ENCODE measurements at places on chromosomes 2 and 18.

DNA sequence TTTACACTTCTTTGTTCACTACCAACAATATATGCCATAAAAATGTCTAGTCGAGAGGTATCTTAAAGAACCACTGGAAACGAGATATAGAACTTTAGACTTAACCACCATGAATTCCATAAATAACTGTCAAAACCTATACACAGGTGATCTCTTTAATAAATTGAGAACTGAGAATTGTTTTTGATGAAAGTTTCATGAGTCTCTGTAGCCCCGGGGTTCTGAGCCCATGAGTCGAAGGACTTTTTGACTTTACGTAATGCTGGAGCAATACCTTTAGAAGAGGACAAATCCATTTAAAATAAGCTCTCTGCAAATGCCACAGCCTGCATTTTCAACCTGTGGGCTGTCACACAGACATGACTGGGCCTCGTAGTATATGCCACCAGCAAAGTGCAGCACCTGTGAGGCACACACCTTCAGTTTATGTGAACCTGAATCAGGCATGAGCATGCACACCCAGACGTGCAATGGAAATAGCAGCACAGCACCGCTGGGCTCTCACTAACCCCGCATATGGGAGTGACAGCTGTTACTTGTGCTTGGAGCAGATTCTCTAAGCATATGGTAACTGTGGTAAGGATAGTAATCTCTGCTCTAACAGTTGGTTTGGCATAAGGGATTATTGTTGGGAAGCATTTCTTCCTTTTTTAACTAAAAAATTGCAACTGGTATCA lies 383.2 kb downstream of the SOCS6 start:
- DNase-seq, result no peak

GRCh38 chr18:10792181-10792580 lies 266.4 kb downstream of the NAPG start:
- DNase-seq, result no peak

GRCh38 chr18:2425426-2426317 lies 145.6 kb downstream of the METTL4 start:
- peak; percentile 23 for DNase-seq

- no peak for DNase-seq
Observed at GRCh38 chr2:214255046-214255445, 155.8 kb upstream of the VWC2L start.

DNA sequence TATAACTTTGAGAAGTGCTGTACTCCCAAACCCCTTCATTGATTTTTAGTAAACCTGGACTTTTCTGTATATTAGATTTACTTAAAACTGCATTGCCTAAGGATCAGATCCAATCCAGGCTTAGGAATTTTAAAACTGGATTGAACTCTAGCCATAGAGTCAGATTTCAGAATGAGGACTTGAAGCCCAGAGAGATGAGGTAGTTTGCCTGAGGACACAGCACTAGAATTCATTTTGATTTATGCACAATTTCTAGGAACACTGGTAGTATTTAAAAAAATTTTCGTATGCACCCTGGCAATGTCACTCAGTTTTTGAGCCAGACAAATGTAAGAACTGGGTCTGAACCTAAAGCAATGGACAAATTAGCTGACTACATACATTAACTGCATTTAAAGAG lies 144.9 kb downstream of the KCTD1 start:
- DNase-seq, result no peak

GRCh38 chr2:121884511-121884921 lies 129.1 kb downstream of the TSN start:
- no peak for DNase-seq

GRCh38 chr2:205728366-205728765 lies 46.1 kb downstream of the NRP2 start:
- DNase-seq, result no peak

- peak; percentile 64 for DNase-seq
Observed at GRCh38 chr2:240232961-240233884, 92.8 kb upstream of the OTOS start.

GRCh38 chr2:238125127-238125885 lies 13.2 kb upstream of the KLHL30 start:
- no peak for DNase-seq

DNA sequence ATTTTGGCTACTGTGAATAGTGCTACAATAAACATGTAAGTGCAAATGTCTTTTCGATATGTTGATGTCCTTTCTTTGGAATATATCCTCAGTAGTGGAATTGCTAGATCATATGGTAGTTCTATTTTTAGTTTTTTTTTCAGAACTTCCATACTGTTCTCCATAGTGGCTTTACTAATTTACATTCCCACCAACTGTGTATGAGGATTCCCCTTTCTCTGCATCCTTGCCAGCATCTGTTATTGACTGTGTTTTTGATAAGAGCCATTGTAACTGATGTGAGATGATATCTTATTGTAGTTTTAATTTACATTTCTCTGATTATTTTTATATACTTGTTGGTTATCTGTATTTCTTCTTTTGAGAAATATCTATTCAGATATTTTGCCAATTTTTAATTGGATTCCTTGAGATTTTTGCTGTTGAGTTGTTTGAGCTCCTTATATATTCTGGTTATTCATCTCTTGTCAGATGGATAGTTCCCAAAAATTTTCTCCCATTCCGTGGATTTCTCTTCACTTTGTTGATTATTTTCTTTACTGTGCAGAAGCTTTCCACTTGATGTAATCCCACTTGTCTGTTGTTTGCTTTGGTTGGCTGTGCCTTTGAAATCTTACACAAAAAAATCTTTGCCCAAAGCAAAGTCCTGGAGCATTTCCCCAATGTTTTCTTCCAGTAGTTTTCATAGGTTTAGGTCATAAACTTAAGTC lies 532.3 kb downstream of the PID1 start:
- no peak for DNase-seq

DNA sequence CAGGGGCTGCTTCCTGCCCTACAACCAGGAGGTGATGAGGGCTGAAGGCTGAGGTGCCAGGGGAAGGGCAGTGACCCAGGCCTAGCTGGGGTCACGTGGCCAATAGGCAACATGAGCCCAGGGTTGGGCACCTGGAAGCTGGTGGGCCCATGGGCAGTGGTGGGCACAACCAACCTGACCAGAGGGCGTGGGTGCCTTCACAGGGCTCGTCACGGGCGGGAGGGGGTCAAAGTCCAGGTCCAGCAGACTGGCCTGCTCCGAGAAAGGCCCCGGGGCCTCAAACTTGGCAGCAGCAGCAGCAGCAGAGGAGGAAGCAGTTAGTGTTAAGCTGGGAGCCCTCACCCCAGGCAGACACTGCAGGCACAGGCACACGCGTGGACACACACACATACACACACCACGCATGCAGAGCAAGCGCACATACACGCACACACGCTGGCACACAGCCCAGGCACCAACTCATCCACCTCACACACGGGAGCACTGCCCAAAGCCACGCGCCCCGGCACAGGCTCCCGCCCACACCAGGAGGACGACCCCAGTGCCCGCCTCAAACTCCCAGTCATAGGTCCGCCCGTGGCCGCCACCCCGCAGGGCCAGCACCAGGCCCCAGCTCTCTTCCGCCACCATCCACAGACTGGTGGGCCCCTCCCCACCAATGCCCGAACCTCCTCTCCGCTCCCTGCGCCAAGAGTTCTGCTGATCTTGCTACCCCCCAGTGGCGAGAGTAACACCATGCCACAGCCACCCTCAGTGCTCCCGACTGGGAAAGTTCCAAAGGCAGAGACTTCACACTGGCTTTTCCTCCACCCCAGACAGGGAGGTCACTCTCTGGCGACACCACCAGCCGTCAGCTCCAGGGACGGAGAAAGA lies 53.0 kb downstream of the BIN1 start:
- no peak for DNase-seq

DNA sequence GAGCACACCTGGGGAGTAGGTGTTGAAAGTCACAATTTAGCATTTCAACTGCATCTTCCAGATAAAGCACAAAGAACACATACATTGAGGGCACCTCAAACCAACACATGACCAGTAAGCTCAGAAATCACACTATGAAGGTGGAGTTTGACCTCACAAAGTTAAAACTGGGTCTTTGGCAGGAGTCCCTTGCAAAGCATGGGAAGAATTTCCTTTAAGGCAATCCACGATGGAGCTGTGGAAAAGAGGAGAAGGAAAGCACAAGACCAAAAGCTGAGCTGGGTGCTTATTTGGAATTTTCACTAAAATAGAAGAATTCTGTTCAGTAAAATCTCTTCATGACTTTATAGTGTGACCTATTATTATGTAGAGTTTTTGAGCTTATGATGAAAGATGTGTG lies 212.9 kb upstream of the APCDD1 start:
- DNase-seq, result no peak

DNA sequence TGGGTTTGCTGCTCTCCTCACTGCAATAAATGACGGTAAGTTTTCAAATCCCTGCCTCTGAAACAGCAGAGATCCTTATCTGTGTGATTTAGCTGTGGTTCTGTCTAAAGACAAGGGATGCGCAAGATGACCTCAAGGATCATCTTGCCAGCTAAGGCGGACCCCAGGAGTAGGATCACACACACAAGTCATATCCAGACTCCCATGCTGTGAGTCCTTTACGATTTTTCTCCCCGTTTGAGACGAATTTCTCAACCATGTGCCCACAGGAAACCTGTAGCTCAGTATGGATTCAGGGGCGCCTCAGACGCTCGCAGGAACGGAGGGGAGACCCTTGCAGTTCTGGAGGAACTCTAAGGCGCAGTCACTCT lies 11.1 kb upstream of the DCTN1 start:
- DNase-seq, result no peak

- peak; percentile 71 for DNase-seq
Observed at GRCh38 chr2:130336877-130337734, 5.6 kb upstream of the IMP4 start.

GRCh38 chr2:39604866-39605265 lies 60.9 kb upstream of the TMEM178A start:
- no peak for DNase-seq

DNA sequence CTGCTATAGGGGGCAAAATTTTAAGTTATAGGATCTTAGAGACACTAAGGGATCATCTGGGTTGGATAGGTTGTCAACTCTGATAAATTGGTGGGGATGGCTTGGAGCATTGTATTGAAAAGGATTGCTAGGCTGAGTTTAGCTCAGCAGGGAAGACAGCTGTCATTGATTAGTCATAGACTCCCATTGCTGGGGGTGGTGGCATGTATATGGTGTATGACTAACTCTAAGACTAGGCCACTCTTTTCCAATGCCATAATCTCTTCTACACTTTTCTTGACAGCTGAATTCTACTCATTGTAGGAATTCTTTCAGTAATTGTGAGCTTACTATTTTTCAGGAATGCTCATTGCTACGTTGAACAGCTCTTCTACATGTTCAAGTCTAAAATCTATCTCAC lies 81.3 kb upstream of the PELI1 start:
- no peak for DNase-seq

DNA sequence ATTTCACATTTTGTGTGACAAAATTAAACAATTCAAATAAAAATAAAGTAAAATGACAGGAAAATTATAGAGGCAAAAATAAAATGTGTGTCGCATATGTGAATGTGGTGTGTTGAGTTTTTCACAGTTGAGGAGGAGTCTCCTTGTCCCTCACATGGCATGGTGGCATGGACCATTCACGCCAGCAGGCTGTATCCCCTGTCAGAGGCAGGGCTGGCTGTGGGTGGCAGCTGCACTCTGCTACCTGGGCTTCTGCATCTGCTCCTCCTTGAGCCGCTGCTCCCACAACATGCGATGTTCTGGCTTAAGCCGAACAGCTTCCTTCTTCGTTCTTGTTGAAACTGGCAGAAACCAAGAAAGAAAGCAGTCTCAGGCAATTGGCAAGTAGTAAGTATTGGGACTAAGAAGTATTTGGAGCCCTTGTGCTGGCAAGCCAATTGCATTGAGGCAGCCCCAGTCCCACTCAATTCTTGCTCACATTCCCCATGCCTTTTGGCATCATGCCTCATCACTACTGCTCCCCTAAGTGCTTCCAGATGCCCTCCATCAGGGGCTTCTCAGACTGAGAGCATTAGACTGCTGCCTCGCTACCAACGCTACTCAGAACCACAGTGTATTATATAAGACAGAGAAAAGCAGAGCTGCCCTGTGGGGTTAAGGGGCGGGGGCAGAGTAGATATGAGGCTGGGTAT lies 177.9 kb upstream of the NABP1 start:
- DNase-seq, result peak; percentile 89

GRCh38 chr2:201149064-201149820 lies 33.3 kb downstream of the CFLAR start:
- DNase-seq, result peak; percentile 82

DNA sequence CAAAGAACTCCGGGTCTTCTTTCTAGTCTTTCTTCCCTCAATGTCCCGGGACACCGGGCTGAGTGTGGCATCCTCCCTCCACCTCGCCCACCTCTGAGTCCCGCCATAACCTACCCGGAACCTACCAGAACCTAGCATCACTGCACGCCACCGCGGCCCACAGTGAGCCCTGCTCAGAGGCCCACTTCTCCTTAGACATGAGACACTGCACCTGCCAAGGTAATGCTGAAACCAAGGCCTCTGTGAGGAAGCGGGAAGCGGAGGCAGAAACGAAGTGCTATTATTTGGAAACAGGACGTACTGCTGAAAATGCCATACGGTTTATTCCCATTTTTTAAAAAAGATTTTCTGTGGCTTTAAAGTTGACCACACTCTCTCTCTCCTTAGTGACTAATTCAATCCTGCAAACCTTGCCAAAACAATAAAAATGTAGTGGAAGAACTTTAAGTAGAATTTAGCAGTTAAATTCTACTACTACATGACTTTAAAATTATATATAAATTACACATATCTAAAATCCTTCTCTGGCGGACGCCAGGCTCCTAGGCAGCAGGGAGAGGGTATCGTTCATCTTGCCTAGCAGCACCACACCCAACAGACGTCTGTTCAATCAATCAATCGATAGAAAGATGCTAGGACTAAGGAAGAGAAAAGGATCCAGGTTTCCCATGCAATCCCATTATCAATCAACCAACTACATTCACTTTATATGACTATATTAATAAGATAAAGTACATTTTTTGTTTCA lies 82.0 kb downstream of the ZNF516 start:
- no peak for DNase-seq

DNA sequence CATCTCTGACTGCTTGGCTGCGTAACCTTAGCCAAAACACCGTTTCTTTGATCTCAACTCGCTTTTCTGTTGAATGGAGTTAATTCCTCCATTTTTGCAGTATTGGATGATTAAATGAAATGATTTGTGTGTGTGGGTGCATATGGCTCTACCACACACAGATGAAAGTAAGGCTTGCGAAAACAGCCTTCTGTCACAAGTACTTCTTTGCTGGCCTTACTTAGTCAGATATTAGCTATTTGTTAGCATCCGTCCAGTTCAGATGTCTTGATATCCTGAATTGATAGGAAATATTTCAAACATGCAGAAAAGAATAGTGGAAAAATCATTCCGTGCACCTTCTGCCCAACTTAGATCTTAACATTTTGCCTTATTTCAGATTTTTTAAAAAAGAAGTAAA lies 21.8 kb downstream of the NCOA1 start:
- no peak for DNase-seq

GRCh38 chr2:233234264-233234663 lies 17.2 kb upstream of the ATG16L1 start:
- no peak for DNase-seq

Measured in fibroblast of the conjunctiva (primary cell).